ENCODE measurements at places on chromosomes 4 and X. TPM values are rescaled to one million over a fixed set of nuclear protein-coding genes. Genes with fewer than 3 reads are reported as not detected.

Gene FNIP2
- total RNA-seq: 5.0 TPM

Gene ATOH1
- not detected for total RNA-seq

Gene CTAG1B
- not detected for total RNA-seq

Gene TSPAN7
- total RNA-seq: 2.4 TPM

Gene SYTL5
- total RNA-seq: 0.41 TPM

Gene GLRA3
- total RNA-seq: not detected

Gene RAB41
- total RNA-seq: not detected

Gene NUDT6
- total RNA-seq: 6.7 TPM

Gene HDAC6
- total RNA-seq: 31.0 TPM

Gene NIPAL1
- 1.2 TPM for total RNA-seq

Gene HCCS
- total RNA-seq: 58.9 TPM

Gene CCDC160
- not detected for total RNA-seq

Gene LRAT
- total RNA-seq: not detected

Gene PNMA6A
- total RNA-seq: 4.5 TPM

Gene GPRASP2
- 4.7 TPM for total RNA-seq

Gene MND1
- total RNA-seq: 12.3 TPM

Gene CRMP1
- 2.5 TPM for total RNA-seq

Gene SSX2B
- not detected for total RNA-seq

Gene SHOX
- total RNA-seq: not detected

Gene ZNF732
- total RNA-seq: not detected

Gene OTUD5
- total RNA-seq: 64.6 TPM

Gene SRPK3
- total RNA-seq: 0.10 TPM

Gene PCDH10
- total RNA-seq: 0.09 TPM

Measured in A549 treated with CpdA at 1 μM for 4 hours (cell line).